Stimulated activated CD8-positive, alpha-beta memory T cell treated with anti-CD3 and anti-CD28 coated beads, Interleukin-2, amount 100 ng/mL, for 1 hour (primary cell): ENCODE measurements at places on chromosomes 4 and X.

DNA sequence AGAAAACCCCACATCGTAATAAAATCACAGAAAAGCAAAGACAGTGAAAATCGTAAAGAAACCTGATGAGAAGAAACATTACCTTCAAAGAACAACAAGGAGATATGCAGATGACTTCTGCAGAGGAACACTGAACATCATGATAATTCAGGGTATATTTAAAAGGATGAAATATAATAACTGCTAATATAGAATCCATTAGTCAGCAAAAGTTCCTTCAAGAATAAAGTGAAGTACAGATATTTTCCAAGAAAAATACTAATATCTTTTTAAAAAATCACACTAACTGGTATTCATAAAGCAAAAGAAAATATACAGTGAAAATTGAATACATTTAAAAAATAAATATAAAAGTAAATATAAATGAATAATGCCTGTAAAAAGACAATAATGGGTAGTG is 176.3 kb upstream of the VEGFC start:
- DNase-seq: no peak

DNA sequence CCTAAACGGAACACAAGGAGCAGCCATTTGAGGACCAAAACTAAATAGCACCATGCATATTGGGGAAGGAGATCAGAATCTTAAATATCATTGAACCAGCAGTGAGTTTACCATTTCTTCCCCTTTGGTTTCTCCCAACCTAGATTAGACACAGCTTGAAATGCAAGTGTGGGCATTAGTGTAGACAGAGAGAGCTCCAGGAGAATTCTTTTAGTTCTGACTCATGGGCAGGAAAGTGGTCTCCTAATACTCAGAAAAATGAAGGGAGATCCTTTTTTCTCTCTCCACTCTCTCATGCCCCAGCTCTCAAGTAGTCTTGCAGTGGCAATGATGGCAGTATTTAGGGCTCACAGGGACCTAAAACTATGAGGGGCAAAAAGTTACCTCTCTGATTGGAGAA is 567.9 kb downstream of the INPP4B start:
- no peak for DNase-seq

DNA sequence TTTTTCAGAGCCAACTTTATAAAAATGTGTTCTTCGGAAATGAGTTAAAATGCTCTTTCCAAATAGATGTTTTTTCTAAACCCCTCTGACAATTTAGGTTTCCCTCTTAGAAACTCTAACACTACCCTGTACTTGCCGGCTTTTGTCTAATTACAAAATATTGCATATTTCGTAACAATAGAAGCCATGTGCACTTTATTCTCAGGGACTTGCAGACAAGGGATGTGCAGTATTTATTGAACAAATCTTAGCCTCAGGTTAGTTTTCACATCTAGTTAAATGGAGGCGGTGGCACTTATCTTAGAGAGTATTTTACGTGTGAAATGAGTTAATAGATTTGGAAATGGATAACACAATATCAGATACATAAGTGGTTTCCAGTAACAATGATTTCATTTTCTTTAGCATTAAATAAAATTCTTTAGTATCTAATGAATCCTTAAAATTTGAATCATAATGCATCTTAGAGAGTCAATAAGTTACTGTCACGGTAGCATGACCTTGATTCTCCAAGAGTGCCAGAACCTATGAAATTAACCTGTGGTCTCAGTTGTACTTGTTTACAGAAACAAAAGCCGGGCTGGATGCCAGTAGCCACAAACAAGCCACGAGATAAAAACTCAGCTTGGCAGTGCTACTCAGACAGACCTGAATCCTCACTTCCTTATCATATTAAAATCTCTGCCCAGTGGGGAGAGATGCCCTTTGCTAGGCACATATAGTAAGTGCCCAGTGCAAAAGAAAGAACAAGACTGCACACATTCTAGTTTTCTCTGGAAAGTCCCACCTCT is 772 bp upstream of the PABPC4L start:
- DNase-seq: no peak

DNA sequence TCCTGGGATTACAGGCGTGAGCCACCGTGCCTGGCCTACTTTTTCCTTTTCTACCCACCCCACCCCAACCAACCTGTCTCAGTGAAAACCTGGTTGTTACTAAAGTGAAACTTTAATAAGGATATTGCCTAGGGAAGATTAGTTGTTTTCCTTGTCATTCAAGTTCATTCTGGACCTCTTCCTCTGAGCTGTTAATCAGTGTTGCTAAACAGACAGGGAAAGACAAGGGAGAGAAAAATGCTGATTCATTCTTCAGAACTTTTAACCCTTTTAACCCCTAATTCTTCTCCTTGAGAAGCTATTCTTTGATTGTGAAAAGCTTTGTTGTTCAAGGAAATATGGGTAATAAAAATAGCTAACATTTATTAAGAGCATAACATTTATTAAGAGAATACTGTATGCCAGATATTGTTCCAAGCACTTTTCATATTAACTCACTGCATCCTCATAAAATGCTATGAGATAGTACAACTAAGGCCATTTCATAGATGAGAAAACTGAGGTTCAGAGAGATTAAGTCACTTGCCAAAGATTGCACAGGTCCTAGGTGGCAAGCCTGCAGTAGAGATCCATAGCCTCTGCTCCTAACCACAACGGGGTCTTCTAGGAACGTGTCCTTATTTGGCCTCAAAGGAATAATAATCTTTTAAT is 34.8 kb downstream of the OSTC start:
- no peak for DNase-seq

DNA sequence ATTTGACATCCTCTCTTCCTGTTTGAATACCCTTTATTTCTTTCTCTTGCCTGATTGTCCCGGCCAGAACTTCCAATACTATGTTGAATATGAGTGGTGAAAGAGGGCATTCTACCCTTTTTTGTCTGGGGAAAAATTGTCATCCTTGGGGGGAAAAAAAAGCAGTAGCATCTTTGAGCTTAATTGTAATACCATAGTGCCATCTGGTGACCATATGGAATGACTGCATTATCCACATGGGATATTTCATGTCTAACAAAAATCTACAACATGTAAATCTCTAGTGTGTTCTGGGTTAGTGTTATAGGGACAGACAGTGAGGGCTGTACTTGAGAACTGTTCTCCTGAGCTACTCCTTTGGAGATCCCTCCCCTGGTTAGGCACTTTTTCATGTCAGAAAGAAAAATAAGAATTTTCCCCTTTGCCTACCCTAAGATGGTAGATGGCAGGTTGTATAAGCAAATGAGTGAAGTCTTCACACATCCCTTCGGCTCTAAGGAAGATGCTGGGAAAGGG is 26.0 kb downstream of the CAPN6 start:
- DNase-seq: no peak

DNA sequence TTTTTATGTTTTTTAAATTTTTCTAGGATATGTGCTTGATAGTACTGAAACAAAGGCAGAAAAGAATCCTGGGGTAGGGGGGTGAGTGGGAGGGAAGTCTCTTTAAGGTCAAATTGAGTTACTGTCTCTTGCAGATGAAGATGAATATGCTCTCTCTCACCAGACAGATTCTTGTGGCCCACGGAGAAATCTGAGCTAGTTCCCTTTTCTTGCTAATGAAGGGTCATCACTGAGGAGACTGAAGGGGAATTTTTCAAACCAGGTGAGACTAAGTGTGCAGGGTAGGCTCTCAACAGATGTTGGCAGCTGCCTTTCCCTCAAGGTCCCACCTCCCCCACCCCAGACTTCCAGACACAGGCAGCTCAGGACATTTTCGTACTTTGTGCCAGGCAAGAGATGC is 21.5 kb downstream of the FAM9C start:
- no peak for DNase-seq

- DNase-seq: no peak
Measured at GRCh38 chrX:2572740-2573139, 72.0 kb upstream of the DHRSX start.

DNA sequence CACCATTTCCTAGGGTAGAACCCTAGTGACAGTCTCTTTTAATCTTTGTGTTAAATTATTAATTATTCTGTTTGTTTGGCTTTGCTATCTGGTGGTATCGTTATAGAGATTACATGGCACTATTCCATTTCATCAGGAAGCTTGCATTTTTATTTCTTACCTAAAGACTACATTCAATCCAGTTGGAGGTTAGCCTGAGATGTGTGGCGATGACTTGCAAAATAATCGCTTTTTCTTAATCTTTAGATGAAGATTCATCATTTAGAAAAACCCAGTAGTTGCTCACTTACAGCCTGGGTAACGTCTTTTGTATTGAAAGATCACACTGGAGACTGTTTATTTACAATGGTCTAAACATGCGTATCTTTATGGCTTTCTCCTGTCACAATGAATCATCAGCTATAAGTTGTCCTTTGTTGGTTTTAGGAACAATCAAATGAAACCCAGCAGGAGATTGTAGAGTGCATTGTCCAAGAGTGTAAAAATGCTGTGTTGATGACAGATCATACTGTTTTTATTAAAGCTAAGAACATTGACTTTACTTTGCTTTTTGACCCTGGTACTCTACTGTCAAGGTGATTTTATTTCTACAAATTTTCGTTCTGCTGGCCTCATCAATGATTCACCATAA is 281.7 kb upstream of the PITX2 start:
- DNase-seq: no peak

- no peak for DNase-seq
Measured at GRCh38 chr4:104395168-104395614, 99.5 kb downstream of the CXXC4 start.

- no peak for DNase-seq
Measured at GRCh38 chr4:104728380-104729122, 233.9 kb upstream of the CXXC4 start.

- no peak for DNase-seq
Measured at GRCh38 chr4:185911556-185912064, 99.6 kb upstream of the SORBS2 start.

GRCh38 chrX:727738-728621 is 97.4 kb downstream of the SHOX start:
- DNase-seq: no peak

DNA sequence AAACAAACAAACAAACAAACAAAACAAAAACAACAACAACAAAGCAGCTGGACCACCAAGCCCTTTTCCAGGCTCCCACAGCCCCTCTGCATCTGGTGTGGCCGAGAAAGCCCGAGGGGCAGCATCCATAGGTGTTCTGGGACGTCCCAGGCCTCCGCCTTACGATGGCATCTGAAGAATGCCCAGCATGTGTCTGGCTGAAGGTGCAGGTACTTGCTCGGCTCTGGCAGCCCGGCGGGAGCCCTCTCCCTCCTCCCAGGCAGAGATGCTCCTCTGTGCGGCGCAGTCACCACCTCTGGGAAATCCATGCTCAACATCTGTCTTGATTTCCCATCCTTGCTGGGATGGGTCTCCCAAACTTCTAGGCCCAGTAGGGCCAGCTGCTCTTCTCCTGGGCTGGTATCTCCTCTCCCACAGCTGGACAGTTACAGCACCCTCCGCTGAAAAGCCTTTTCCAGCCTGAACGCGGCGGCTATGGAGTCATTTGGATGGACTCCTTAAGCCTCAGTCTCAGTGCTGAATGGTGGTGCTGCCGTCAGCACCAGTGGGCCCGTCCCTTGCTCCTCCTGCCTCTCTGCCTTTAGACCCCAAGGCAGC is 4.3 kb downstream of the PSAPL1 start:
- DNase-seq: no peak
